ENCODE measurements at places on chromosomes 5 and 9. TPM values are rescaled to one million over a fixed set of nuclear protein-coding genes. Genes with fewer than 3 reads are reported as not detected.

GRCh38 chr5:170681013-170681433, 102.5 kb upstream of the GABRP start:
- no peaks in the 10 kb centered on the region for H3K36me3 ChIP-seq
- H3K27ac ChIP-seq: no peak overlapping the region
- H3K4me1 ChIP-seq: peaks cover 10% of the 10 kb centered on the region
- peaks cover 42% of the 10 kb centered on the region for H3K27me3 ChIP-seq

DNA sequence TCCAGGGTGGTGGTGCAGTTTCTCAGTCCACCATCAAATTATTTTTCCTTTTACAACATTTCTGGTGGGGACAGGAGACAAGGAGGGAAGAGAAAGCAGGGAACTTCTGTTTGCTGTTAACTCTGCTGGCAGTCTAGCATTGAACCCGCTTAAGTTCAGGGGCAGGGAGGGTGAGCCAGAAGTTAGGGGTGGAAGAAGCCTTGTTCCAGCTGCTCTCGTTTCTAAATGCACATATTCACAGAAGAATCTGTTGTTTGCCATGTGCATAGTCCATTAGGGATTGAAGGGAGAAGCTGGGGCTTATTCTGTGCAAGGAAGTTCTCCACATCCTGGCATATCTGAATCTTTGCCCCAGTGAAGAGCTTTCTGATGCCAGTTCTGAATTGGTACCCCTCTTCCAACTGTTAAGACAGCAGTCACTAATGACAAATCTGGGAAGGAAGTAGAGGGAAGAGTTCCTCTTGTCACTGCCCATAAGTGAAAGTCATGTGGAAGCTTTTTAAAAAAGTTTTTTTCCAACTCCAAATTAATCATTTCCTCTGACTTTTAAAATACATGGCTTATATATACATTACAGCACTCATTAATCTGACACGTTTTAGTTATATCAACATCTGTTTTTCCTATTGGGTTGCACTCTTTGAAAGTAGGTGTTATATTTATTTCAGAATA, 32.6 kb upstream of the ACOT12 start:
- H3K4me3 ChIP-seq: no peak overlapping the region
- no peak overlapping the region for H3K27ac ChIP-seq
- H3K36me3 ChIP-seq: peaks cover 3% of the 10 kb centered on the region

DNA sequence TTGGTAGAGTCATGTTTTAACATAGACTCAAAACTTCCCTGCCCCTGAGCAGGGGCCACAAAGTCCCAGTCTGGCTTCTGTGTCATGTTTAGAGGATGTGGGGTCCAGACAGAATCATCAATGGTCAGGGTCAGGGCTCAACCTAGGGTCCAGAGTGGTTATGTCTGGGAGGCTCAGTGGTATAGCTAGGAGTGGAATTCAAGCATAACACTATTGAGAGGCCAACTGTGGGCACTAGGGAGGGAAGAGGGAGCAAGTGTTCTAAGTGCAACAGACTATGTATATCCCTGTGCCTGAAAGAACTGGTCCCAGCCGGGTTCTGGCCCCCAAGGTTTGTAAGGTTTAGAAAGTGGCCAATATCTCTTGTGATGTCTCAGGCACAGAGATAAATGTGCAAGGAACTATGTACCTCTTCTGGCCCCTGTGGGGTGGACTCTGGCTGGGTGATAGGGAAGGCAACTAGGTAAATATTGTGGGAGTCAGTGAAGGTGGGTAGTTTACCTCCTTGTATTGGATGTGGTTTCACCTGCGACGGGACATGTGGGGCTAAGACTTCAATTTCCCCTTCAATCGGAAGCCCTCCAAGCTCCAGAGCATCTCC, 14.0 kb downstream of the MYORG start:
- H3K27me3 ChIP-seq: no peaks in the 10 kb centered on the region
- no peak overlapping the region for H3K27ac ChIP-seq

DNA sequence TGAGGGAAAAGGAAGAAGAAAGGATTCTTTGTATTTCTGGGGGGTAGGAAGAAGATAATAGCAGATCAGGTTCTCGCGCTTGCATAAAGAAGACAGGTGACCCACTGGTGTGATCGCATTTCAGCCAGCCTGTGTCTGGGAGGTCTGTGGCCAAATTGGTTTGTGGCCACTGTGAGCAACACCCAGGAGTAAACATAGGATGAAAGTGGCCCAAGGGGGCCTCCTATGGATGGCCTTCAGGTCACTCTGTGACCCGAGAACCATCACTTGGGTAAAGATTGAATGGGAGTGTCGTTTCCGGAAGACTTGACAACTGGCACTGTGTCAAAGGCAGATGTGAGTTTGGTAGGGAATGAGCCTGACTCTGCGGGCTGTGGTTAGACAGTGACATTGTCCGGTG, 34.2 kb downstream of the RAI14 start:
- peaks cover 6% of the 10 kb centered on the region for H3K4me1 ChIP-seq
- no peaks in the 10 kb centered on the region for H3K36me3 ChIP-seq
- H3K4me3 ChIP-seq: no peak overlapping the region

DNA sequence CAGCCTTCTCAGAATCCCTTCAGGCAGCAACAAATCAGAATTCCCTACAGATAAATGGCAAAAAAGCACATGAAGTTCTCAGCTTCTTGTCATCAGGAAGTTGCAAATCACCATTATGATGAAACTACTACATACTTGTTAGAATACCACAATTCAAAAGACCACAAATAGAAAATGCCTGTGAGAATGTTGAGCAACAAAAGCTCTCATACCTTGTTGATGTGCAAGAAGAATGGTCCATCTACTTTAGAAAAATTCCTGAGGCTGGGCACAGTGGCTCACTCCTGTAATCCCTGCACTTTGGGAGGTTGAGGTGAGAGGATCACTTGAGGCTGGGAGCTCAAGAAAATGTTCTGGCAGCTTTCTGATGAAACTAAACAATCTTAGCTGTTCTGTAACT, 278.1 kb downstream of the ICE1 start:
- no peak for DNase-seq
- H3K4me1 ChIP-seq: no peaks in the 10 kb centered on the region
- no peak overlapping the region for H3K4me3 ChIP-seq
- no peak overlapping the region for H3K27ac ChIP-seq
- H3K27me3 ChIP-seq: peaks cover 54% of the 10 kb centered on the region

DNA sequence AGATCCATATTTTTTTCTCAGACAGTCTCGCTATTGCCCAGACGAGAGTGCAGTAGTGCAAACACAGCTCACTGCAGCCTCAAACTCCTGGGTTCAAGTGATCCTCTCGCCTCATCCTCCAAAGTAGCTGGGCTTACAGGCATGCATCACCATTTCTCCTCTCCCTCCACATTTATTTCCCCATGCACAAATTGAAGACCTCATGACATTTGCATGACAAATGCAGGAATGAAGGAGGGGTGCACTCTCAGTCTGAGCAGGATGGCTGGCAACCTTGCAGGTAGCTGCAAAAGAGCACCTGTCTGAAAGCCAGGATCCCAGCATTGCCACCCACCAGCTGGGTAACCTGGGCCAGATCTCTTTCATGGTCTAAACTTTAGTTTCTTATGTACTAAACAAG, 111.2 kb downstream of the SH3TC2 start:
- no peaks in the 10 kb centered on the region for H3K4me1 ChIP-seq
- H3K27ac ChIP-seq: no peak overlapping the region
- H3K36me3 ChIP-seq: no peaks in the 10 kb centered on the region
- H3K27me3 ChIP-seq: no peaks in the 10 kb centered on the region

DNA sequence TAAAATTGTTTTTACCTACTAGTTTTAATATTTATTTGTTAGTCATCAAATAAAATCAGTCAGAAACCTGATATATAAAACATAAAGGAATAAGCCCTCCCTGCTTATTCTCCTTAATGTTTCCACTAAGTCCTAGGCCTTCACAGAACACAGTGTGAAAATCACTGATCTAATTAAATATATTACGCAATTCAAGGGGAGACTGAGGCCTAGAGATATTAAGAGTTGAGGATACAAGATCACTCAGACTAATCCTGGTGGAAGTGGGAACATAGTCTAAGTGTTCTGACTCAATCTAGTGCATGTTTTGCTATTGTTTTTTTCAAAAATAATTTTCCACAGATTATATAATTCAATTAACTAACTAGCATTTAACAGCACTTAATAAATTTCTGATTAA, 401.1 kb downstream of the SLCO4C1 start:
- H3K27ac ChIP-seq: no peak overlapping the region
- H3K4me3 ChIP-seq: no peak overlapping the region
- H3K4me1 ChIP-seq: no peaks in the 10 kb centered on the region
- no peak for DNase-seq
- H3K27me3 ChIP-seq: no peaks in the 10 kb centered on the region

The SLC22A4 gene
- total RNA-seq: not detected

The SPINK7 gene
- total RNA-seq: not detected

The CDC20B gene
- not detected for total RNA-seq
